Ovary (tissue), 10 donors: ENCODE measurements at places on chromosomes 2 and 18. TPM values are rescaled to one million over a fixed set of nuclear protein-coding genes. Genes with fewer than 3 reads are reported as not detected.

Gene SCG2
- 3.4 TPM for total RNA-seq

Gene KCNG2
- total RNA-seq = not detected

Gene VRK2
- 19.8 TPM for total RNA-seq

Gene FBXO15
- total RNA-seq = 1.3 TPM

Gene HOXD9
- 10.3 TPM for total RNA-seq

Gene NT5DC4
- total RNA-seq = not detected
